RPMI8226 (cell line): ENCODE measurements at places on chromosomes 12 and 14.
A peak's percentile ranks its signal among the peaks of the same experiment; 100 is the strongest.

DNA sequence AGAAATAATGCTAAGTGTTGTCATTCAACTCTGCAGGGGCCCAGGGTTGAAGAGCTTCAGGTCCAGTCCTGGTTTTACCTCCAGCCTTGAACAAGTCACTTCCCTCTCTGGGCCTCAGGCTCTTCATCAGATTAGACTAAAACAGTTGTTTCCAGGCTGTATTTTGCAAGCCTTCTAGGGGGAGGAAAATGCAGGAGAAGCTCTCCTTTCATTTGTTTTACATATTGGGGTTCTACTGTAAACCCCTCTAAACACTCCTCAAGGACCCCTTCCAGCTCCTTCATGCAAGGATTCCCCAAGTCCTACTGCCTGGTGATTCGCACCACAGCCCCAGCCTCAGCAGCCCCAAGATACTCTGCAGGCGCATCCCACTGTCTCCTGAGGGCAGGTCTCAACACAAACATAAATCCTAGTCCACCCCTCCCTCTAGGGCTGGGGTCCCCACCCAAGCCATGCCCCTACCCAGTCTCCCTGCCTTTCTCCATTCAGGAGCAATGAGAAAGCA lies 2.7 kb downstream of the SDR9C7 start:
- peak; percentile 17 for DNase-seq

DNA sequence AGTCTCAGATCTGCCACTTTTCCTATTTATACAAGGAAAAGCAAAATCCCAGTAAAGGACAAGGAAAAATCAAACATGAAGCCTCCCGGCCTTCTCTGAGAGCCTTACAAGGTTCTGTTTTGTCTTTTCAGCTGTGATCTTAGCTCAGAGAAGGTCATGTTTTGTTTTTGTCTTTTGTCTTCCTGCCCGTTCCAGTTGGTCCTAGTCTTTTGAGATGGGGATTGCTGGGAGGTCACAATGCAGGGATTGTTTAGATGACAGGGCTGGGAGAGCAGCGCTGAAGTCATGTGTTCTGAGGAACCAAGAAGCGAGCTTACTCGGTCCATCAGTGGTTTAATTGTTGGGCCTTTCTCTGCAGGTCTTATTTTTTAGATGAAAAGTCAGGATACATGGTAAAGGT lies 6.0 kb downstream of the PLEKHH1 start:
- DNase-seq = no peak

DNA sequence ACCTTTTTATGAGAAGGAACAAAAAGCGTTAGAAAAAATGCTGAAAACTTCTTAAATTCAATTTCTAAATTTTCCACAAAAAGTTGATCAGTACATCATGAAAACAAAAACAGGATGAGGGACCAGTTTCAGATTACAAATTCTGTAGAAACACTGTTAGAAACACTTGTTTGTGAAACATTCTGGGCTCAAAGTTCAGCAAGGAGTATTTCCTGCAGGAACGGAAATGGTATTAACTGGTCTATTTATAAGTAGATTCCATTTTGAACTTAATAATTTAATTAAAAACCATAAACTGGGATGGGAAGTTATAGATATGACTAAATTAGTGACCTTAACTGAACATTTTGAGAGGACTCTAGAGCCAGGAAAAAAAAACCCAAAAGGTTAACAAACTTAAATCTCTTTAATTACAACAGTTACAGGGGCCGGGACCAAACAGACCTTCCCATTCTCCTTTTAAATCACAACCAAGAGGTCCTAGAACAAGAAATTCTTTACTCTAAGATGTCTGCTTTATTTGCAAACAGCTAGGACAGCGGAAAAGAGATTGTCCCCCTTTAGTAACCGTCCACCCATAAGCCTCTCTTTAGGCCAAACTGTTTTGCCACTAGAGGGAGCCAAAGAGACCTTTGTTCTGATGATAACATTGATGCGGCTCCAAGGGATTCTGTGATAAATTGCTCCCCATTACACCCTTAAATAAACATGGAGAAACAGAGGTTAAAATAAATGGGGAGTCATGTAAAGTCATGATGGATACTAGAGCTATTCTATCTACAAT lies 69.0 kb upstream of the RERGL start:
- peak; percentile 69 for DNase-seq

DNA sequence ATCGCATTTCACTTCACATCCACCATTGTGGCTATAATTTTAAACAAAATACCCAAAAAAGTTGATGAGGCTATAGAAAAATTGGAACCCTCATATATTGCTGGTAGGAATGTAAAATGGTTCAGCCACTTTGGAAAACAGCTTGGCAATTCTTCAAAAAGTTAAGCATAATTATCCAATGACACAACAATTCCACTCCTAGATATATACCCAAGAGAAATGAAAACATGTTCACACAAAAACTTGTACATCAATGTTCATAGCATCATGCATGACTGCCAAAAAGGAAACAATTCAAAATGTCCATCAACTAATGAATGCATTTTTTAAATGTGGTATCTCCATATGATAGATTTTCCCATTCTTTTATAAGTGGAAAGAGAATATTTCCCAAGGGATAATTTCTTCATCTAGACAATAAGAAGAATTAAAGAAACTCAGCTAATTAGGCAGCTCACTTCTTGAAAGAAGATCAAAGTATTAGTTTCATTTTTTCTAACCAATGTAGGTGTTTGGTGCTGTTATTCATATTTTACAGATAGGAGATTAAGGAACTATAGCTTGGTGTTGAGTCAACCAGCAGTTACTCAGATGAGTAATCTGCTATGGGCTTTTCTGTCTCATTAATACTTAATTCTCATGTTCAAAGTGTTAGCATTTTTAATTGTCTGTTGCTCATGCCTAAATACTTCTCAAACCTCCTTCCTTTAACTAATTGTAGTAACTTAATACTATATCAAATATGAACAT lies 32.8 kb downstream of the YEATS4 start:
- DNase-seq = no peak

DNA sequence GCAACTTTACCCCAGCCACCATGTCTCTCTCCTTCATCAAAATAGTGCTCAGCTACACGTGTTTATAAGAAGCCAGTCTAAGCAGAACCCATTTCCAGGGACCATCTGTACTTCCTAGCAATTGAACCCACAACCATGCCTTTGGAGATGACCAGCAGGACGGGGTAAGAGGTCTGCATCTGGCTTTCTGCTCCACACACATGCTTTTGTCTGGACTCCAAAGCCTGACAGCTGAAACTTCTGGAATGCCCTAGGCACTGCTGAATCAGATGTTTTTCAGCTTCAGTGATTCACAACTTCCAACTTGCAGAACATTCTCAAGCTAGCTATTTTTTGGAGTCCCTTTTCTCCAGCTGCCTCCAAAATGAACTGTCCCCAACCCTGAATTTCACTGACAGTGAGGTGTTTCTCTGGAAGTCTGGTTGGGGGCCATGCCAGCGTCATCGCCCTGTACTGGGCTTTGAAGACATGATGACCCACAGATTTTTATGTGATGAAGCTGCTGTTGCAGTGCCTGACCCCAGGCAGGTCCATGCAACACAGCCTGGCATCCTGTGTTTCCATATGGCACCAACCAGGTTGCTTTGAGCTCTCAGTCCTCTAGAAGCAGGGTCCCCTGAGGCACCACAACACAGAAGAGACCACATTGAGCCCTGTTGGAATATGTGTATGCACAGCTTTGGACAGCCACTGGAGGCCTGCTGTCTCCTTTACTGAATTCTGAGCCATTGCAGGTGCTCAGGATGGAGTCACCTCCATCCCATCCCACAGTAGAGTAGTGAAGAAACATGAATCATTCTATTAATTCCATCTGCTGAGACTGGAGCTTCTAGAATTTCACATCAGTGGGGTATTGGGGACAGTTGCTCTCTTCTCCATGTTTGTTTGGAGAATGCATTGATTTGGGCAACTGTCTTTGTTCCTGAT lies 80.2 kb downstream of the NUAK1 start:
- DNase-seq = no peak

DNA sequence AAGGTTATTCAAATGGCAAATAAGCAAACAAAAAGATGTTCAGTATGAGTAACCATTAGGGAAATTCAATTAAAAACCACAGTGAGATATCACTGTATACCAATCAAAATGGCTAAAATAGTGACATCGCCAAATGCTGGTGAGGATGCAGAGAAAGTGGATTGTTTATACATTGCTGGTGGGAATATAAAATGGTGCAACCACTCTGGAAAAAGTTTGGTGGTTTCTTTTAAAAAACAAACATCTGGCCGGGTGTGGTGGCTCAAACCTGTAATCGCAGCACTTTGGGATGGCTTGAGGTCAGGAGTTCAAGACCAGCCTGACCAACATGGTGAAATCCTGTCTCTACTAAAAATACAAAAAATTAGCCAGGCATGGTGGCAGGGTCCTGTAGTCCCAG lies 14.0 kb upstream of the STRAP start:
- DNase-seq = no peak

GRCh38 chr14:92502541-92503286 lies 10.9 kb upstream of the RIN3 start:
- no peak for DNase-seq

GRCh38 chr12:114682106-114682784 lies 1.7 kb downstream of the TBX3 start:
- no peak for DNase-seq

- no peak for DNase-seq
Observed at GRCh38 chr14:56412468-56413434, 166.8 kb upstream of the TMEM260 start.

GRCh38 chr14:101318271-101318670 lies 243.0 kb upstream of the DIO3 start:
- no peak for DNase-seq

GRCh38 chr12:49972641-49973360 lies at the start of gene AQP6:
Gene AQP6, plus strand, starts transcription at chr12:49972947. Its CDS starts 227 bp downstream, at chr12:49973174.
- no peak for DNase-seq

DNA sequence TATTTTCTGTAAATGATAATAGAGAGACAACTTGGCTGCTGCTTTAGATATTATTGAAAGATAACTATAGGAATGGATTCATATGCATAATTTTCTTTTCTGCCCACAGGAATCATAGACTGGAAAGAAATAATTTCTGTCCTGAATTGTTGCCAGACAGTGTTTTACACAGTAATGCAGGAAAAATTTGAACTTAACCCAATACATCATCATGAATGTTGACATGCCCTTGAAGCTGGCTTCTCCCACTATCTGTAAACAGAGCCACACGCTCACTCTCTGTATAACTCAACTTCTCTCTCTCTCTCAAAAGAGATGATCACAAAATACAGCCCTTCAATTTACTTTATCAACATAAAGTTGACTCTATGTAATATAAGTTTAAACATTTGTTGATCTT lies 56.6 kb downstream of the PAX9 start:
- no peak for DNase-seq

- DNase-seq = peak; percentile 89
Observed at GRCh38 chr12:132761921-132762583, 420 bp upstream of the ANKLE2 start.
